ENCODE measurements at places on chromosomes 5 and 9.

DNA sequence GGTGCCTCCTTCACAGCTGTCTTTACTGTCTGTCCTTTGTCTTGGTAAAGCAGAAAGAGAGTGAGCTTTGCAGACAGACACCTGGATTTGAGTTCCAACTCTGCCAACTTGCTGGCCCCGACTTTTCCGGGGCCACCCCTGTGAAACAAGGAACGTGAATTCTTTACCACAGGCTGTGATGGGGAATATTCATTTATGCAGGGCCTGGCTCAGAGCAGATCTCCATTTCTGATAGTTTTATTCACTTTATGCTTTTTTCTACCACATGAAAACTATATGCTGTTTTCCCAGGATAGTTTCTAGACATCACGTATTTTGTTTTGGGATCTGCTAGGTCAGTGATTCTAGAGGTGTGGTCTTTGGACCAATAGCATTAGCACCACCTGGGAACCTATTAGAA, 211.8 kb downstream of the GRIA1 start:
- no peak for DNase-seq

- no peak for DNase-seq
Observed at GRCh38 chr9:134426436-134426835, 100.2 kb downstream of the RXRA start.

DNA sequence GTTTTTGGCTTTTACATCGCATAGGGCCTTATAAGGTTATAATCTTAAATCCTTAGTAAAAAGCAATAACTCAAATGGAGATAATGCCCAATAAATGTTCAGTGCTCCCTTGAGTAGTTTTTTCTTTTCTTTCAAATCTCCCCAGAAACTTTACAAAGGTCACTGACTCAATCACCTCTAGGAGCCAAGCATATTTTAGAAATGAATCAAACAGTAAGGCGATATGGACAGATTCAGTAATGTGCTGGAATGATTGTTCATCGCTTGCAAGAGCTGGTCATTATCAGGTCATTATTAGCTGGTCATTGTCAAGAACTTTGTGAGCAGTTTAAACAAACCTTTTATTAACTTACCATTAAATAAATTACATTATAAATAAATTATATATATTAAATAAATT, 130.4 kb upstream of the SLIT3 start:
- no peak for DNase-seq

DNA sequence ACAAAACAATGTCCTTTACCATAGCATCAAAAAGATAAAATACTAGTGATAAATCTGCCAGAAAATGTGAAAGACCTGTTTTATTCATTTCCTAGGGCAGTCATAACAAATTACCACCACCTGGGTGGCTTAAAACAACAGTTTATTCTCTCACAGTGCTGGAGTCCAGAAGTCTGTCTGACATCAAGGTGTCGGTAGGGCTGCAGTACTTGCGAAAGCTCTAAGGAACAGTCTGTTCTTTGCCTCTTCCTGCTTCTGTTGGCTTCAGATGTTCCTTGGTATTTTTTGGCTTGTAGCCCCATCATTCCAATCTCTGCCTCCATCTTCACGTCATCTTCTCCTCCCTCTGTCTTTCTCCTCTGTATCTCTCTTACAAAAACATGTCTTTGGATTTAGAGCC, 51.0 kb downstream of the PTPDC1 start:
- DNase-seq = no peak

DNA sequence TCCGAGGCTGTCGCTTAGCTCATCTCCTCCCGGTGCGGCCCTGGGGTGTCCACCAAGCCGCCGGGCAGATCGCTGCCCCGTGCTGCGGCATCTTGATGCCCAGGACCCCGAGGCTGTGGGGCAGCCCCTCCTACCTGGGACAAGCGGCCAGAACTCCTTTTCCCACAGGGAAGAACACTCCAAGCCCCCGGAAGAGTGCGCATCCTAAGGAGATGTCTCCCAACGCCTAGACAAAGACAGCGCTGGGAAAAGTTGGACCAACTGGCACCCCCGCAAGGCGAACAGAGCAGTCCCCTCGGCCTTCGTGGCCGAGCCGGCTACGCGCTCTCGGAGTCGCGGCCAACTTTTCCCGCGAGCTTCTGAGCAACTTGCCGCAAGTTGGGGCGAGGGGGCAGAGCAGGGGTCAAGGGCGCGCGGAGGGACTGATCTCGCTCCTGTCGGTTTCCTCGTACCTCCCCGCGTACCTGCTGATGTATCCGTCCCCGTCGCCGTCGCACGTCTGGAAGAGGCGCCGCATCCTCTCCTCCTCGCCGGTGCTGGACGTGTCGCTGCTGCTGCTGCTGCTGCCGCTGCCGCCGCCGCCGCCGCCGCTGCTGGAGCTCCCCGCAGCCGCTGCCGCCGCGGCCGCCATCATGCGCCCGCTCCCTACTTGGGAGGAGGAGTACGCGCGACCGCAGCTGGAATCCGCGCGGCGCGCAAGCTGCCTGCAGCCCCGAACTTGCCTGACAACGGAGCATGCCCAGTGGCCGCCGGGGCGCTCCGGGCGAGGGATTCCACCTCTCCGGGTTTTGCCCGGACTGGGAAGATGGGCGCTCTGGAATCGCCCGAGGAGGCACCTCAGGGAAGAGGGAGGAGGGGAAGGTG, at the start of gene MCC:
Gene MCC (minus strand): TSS at position 673 of the 864 bp plus-strand sequence.
- DNase-seq = peak; percentile 37

DNA sequence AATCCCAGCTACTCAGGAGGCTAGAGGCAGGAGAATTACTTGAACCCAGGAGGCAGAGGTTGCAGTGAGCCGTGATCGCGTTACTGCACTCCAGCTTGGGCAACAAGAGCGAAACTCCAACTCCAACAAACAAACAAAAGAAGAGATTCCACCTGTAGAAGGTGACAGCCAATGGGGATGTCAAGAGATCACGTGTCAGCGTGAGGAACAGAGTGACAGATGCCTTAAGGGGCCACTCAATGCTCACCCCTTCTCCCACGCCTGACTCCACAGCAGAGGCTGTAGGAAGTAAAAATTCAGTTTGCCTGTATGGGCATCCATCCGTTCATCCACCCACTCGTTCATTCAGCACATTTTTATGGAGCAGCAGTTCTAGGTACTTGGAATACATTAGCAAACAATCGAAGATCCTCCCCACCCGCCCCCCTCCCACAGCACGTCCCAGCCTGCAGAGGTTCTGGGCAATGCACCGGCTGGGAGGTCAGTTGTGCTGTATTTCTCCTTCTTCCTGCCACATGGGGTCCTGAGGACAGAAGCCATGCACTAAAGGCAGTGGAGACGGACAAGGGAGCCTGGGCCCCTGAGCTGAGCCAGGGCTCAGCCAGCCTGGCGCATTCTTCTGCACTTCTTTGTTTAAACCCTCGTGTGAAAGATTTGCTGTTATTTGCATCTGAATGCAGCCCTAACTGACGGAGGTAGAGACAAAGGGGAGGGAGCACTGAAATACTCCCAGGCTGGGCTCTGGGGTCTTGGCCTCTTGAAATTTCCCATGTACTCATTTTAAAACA, 11.3 kb upstream of the RNF130 start:
- DNase-seq = no peak
